Ecto neural progenitor cell (in vitro differentiated cells): ENCODE measurements at places on chromosomes 5 and 9.

GRCh38 chr5:134371834-134372340 is 518 bp downstream of the UBE2B start:
- peak; percentile 86 for DNase-seq

DNA sequence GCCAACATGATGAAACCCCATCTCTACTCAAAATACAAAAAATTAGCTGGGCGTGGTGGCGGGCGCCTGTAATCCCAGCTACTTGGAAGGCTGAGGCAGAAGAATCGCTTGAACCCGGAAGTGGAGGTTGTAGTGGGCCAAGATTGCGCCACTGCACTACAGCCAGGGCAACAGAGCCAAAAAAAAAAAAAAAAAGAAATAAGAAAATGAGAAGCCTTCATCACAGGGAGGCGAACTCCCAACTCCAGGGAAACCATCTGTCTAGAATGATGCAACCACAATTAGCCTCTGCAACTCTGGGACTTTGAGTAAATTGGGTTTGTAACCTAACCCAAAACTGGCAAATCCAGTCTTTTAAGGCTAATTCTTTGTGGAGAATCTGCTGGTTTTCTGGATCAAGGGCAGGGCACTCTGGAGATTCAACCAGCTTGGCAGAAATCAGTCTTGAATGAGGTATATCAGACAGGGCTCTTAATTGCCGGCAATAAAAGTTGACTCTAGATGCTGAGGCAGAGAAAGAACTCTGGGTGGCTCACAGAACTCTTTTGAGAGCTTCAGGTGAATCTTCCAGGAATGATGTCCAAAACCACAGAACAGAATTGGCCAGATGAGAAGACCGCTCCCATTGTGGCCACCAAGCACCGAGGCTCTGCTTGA is 9.9 kb downstream of the S100Z start:
- no peak for DNase-seq

DNA sequence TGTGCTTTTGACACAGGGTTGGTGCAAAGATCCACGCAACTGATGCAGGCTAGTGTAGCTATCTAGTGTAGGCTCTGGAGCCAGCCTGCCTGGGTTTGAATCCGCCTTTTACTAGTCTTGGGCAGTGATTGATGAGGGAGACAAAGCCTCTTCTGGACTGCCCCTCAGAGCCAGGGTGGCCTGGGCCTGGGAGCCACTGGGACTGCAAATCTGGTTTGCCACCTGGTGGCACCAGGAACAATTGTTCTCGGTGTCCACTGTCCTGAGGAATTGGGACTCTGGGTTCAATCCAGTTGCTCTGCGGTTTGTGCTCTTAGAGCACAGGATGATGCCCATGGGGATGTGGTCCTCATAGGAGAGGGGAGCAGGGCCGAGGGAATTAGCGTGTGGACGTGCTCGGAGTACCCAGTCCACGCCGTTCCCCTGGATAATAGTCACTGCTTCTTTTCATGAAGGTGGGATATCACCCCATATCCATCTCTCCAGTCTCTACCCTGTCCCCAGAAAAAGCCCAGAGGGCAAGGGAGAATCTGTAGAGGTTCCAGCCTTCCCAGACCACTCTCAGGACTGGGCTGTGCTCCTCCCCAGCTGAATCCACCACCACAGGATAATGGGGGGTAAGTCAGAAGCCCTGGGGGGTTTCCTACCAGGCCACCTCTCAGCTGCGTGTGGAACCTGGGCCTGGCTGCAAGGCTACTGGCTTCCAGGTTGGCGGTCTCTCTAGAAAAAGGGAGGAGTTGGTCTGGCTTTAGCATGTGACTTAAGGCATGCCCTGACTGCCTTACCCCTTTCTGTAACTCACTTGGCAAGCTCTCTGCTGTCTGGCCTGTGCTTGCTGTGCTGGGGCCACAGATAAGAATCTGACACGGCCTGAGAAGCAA is 1.9 kb downstream of the B4GALT7 start:
- DNase-seq, result no peak

- DNase-seq, result no peak
These were observed 116.2 kb downstream of the ROR2 start for GRCh38 chr9:91833878-91834255.

DNA sequence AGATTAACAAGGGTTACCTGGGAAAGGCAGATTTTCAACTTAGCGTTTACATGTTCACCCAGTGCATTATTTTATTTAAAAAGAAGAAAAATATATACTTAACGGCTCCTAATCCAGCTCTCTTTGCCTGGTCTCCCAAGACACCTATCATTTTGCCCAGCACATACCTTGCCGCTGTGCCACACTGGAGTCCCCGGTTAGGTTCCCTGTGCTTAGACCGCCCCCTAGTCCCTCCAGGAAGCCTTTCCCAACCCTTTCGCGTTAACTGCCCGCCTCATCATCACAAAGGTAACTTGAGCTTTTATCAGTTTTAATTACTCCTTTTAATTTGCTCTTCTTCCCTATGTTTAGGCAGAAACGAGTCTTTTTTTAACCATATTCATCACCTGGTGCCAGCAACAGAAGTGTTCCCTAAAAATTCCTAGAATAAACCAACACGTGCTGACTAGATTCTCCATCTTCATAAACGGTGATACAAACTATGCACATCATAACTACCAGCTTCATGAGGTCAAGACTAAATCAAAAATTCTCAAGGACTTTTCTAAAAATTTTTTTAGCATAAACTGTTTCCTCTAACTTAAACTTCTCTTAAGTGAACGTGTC is 19.7 kb downstream of the DNAJA1 start:
- no peak for DNase-seq

GRCh38 chr9:122383992-122384461 is 13.2 kb downstream of the PTGS1 start:
- DNase-seq, result no peak

DNA sequence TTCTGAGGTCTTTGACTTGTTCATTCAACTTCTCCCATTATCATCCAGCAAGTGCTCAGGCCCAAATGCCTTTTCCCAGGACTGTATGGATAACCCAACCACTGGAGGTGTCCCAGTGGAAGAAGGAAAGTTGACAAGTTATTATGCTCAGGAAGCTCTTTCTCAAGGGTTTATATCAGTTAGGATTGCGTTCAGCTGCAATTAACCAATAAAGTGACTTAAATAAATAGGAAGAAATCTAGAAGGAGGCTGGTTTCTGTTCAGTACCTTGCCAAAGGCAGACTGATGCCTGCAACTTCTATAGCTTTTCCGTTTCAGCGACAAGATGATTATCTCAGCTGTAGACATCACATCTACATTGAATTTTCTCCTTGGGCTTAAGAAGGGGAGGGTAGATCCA is 52.1 kb downstream of the ENC1 start:
- no peak for DNase-seq

DNA sequence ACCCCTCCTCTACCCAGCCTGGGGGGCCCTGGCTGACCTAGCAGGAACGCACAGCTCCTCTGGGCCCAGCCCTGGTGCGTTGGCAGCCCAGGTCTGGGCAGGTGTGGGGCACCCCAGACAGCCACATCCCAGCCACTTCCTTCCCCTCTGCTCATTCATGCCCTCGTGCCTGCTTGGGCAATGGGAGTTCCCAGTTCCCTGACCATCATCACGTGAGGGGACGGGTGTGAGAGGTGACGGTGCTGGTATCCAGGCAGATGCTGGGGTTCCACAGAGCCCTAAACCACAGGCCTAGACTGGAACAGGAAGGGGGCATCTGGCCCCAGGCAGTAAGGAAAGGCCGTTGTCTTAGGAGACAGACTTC is 8.4 kb downstream of the RALGDS start:
- no peak for DNase-seq

DNA sequence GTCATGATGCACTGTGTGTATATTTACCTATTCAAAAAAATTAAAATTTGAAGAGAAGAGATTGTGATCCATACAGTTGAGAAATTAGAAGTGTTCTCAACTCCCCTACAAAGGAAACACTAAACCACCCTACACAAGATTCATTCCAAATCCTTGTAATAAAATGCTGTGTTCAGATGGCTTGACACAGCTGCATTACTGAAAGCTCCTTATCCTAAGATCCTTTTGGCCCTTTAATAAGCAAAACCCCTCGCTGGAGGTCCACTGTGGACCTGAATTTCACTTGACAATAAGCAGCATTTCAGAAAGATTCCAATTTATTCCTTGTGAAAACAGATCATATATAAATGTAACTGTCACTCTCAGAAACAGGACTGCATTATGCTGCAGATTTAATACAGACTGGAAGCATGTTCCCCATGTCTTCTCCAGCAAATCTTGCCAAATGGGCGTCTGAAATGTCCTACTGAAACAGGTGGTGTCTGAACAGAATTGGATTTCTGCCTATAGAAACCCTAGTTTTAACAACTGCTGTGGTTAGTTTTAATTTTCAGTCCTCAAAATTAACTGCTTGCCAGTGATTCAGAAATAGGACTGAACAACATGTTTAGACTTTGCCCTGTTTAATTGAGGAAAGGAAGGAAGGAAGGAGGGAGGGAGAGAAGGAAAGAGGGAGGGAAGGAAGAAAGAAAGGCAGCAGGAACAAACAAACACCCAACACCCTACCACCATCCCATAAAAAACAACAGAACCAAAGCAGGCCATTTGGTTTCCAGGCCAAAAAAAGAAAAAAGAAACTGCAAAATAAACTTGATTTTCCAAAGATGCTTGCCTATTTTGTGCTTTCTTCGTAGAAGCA is 179.6 kb downstream of the MLLT3 start:
- no peak for DNase-seq

DNA sequence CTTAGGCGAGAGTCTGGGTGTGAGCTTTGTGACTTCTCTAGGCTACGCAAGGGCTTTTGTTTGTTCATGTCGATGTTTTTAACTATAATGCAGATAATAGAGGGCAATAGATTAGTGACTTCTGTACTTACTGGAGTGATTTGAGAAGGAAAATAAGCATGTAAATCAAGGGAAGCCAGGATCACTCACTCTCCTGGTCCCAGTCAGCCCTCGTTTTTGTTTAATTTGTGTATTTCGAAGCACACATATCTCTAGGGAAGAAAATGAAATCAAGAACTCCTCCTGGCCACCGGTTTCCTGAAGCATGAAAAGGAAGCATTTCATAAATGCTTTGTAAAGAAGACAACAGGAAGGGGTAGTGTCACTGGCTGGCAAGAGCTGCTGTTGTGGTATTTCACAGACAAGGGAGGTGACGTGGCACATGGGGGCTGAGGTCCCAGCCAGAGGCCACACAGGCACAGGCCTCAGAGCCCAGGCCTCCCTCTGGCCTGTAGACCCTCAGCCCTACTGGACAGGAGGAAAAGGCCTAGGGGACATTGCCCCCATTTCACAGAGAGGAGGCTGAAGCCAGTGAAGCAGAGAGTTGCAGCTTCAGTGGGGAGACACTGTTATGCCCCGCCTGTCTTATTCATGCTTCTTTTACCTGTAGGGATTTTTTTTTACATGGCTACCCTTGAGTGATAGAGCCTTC is 34.1 kb downstream of the IRF1 start:
- DNase-seq, result no peak

DNA sequence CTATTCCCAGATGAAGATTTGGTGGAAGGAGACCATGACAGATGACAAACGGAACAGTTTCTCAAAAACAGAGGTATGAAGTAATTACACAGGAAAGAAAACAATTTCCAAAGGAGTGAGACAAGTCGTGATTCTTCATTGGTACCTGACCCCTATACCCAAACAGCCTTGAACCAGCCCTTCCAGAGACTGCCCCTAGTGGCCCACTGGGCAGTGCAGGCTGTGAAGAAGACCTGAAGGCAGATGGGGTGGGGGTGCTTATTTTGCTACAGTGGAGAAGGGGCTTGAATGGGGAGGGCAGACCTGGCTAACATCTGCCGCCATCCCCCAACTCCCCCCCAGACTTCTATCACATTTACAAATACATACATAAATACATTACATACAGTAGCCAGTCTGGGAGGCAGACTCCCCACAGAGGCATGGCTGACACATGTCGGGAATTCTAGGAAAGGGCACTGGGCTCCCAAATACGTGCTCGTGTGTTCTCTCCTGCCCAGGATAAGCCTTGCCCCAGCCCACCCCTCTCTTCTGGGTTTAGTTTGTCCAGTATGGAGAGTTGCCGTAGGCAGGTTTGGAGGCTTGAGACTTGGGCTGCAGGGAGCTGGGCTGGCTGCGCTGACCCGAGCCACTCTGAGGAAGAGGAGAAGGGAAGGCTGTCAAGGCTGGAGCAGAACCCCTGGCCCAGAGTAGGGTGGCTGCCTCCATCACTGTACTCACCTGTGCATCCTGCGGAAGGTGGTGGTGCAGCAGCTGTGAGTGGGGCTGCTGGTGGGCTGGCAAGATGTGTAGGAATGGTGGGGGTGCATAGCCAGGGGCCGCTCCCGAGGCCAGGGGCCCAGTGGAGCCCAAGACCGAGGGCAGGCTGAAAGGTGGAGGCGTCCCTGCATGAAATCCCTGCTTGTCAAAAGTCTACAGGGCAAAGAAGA is 105.3 kb downstream of the UBE2R2 start:
- DNase-seq, result no peak

DNA sequence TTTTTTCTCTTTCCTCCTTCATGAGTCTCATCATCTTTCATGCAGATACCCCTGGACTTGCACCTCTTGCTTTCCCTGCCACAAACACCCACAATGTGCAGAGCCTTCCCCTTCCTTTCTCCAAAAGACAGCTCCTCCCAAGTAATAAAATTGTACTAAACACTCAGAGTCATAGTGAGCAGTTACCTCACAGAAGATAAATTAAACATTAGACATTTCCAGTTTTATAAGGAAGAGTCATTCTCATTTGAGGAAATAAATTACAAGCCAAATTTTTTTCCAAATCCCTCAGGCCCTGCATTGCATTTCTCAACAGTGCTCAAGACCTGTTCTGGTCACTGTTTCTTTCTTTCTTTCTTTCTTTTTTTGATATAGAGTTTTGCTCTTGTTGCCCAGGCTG is 131.5 kb downstream of the ATPSCKMT start:
- no peak for DNase-seq

DNA sequence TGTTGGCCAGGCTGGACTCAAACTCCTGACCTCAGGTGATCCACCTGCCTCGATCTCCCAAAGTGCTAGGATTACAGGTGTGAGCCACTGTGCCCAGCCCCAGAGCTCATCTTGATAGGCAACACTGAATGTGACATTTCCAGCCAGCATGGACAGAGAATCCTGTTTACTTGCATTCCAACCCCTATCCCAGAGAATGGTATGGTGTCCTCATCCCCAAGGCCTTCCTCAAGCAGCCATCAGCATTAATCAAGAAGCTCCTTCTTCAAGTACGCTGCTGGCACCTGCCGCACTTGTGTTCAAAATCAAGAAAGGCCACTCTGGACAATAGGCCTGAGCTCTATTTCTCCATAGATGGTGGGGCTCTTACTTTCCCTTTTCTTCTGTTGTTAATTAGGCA is 40.2 kb downstream of the STARD4 start:
- DNase-seq, result no peak

GRCh38 chr5:130017173-130017572 is 112.9 kb downstream of the CHSY3 start:
- DNase-seq, result no peak

DNA sequence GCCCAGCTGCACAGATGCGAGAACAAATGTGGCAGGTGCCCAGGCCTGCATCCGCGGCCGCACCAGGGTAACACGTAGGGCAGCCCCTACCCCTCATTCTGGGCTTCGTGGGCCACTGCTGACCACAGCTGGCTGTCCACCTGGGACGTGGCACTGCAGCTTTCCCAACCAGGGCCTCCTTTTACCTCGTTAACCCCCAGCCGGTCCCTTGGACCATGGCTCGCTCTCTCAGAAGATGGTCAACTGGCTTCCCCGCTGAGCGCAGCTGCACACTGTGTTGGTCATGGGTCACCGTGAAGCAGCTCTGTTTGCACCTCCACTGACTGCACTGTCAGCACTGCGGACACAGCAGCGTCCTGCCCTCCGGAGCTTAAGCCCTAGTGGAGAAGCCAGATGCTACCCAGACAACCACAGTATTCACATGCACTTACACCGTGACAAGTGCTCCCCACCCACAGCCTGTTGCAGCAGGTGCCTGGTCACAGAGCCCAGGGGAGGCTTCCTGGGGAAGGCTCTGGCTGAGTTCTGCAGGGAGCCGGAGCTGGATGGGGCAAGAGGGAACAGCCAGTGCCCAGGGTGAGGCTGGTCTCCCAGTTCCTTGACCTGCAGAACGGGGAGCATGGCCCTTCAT is 10.5 kb upstream of the PLEKHG4B start:
- DNase-seq, result peak; percentile 57
